Activated T-cell treated with anti-CD3 and anti-CD28 coated beads, Interleukin-2, amount 50 U/mL, for 72 hours (primary cell): ENCODE measurements at places on chromosomes 2 and 18. TPM values are rescaled to one million over a fixed set of nuclear protein-coding genes. Genes with fewer than 3 reads are reported as not detected.
A peak's percentile ranks its signal among the peaks of the same experiment; 100 is the strongest.

The TCF23 gene
- not detected for total RNA-seq

DNA sequence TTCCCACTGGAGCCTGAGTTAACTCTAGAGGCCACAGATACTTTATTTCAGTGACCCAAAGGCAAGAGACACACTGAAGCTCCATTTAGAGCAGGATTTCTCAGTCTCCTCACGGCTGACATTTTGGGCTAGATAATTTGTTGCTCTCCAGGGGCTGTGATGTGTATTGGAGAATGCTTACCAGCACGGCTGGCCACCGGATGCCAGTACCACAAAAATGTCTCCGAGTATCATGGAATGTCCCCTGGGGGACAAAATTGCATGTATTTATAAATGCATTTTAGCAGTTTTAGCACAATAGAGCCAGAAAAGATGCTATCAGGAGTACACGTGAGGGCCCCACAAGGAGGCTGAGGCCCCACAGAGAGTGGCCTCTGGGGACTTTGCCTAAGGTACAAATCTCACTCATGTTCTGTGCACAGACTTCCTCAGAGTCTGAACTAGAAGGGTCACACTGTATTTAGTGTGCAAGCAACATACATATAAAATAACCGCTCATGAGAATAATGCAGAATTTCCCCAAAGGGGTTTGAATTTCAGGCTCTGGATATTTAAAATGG lies 20.5 kb upstream of the DCC start:
- H3K4me1 ChIP-seq, result no peaks in the 10 kb centered on the region
- H3K4me3 ChIP-seq, result no peak overlapping the region
- H3K36me3 ChIP-seq, result no peaks in the 10 kb centered on the region
- no peak overlapping the region for H3K27ac ChIP-seq

The CAPN14 gene
- total RNA-seq, result 0.65 TPM

GRCh38 chr2:123912171-123912570 lies 112.9 kb upstream of the CNTNAP5 start:
- H3K36me3 ChIP-seq, result no peaks in the 10 kb centered on the region
- no peaks in the 10 kb centered on the region for H3K27me3 ChIP-seq
- H3K4me1 ChIP-seq, result no peaks in the 10 kb centered on the region
- no peak overlapping the region for H3K4me3 ChIP-seq
- no peak overlapping the region for H3K27ac ChIP-seq

DNA sequence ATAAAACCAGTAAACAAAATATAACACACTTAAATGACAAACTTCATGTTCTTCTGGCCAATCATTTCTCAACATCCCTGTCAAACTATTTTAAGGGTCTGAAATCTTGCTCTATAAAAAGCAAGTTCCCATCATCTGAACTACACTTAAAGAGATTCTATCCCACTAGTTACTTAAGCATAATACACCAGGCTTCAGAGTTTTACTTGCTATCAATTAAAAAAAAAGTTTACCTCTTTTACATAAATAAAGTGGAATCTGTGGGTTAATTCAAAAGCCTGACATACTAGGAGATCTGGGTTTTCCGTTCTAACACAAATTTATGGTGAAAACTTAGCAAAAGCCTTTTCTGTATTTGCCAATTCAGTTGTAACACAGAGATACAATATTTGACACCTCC lies 1.9 kb downstream of the CLASP1 start:
- H3K36me3 ChIP-seq, result peaks cover 23% of the 10 kb centered on the region
- no peak for DNase-seq
- peak overlapping the region; percentile 98 for H3K4me3 ChIP-seq
- H3K4me1 ChIP-seq, result peaks cover 64% of the 10 kb centered on the region

The ABCG5 gene
- not detected for total RNA-seq

DNA sequence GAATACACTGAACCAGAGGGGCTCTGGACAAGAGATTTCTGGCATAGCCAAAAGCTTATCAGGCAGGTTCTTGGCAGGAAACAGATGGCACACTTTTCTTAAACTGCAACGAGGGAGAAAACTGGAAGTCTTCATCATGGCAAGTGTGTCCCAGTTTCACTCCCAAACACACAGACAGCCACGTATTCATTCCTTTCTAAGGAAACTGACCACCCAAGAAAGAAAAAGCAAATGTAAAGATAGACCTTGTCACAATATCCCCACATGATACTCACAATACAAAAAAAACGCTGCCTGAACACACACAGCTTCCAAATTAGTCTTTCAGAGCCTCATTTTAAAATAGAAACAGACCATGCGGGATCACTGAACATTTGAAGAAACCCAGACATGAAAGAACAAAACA lies 40.6 kb upstream of the RTTN start:
- DNase-seq, result no peak
- no peak overlapping the region for H3K27ac ChIP-seq
- H3K27me3 ChIP-seq, result no peaks in the 10 kb centered on the region
- no peak overlapping the region for H3K4me3 ChIP-seq

- H3K27ac ChIP-seq, result no peak overlapping the region
- peaks cover 2% of the 10 kb centered on the region for H3K36me3 ChIP-seq
- H3K4me1 ChIP-seq, result peaks cover 27% of the 10 kb centered on the region
- H3K4me3 ChIP-seq, result peak overlapping the region; percentile 57
- DNase-seq, result no peak
- peaks cover 91% of the 10 kb centered on the region for H3K27me3 ChIP-seq
Observed at GRCh38 chr2:44949329-44950151, 8.0 kb downstream of the SIX3 start.

- no peaks in the 10 kb centered on the region for H3K27me3 ChIP-seq
- no peaks in the 10 kb centered on the region for H3K36me3 ChIP-seq
- no peak for DNase-seq
- H3K4me3 ChIP-seq, result no peak overlapping the region
Observed at GRCh38 chr18:45590036-45590886, 25.0 kb upstream of the SLC14A2 start.
